ENCODE measurements at places on chromosomes 16 and 17.
A peak's percentile ranks its signal among the peaks of the same experiment; 100 is the strongest.

- DNase-seq, result peak; percentile 14
Measured at GRCh38 chr17:63881935-63882601, at the start of gene GH2. Gene GH2 (minus strand): TSS chr17:63881944. CDS start chr17:63881801, 143 bp downstream.

DNA sequence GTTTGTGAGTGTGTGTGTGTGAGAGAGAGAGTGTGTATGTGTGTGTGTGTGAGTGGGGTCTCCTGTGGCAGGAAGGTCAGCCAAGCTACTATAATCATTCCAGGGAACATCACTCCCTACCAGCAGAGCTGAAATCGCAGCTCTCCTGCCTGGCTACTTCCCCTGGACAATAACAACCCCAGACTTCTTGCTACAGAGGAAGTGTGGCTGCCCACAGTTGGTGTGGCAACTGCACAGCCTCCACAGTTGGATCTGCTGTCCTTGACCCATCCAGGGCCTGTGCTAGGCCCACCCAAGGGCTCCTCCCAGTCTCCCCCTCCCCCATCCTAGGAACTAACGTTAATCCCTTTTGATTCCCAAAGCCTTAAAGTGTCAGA is 1.5 kb downstream of the SLC13A5 start:
- DNase-seq, result no peak

DNA sequence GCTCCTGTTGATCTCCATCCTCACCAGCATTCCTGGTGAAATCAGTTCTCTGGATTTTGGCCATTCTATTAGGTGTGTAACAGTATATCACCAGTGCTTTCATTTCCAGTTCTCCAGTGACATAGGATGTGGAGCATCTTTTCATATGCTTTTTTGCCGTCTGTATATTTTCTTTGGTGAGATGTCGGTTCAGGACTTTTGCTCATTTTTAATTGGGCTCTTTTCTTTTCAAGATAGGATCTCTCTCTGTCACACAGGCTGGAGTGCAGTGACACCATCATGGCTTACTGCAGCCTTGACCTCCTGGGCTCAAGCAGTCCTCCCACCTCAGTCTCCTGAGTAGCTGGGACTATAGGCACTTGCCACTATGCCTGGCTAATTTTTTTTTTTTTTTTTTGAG is 74.2 kb downstream of the TANGO6 start:
- DNase-seq, result no peak

DNA sequence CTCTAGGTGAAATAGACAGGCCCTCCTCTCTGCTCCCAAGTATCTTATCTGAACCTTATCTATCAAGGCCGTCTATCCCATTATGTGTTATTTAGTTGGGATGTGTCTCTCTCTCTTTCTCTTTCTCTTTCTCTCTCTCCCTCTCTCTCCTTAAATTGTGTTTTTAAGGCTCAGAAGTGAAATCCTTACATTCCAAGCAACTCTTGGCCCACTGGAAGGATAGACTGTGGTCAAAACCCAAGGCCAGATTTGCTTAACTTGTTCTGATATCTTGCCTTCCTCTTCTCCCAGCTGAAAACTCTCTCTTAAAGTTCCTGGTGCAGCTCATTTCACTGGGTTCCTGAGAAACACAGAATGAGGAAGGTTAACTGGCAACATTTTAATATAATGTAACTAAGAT is 14.7 kb downstream of the CDRT4 start:
- DNase-seq, result no peak

GRCh38 chr17:17090642-17091103 is 48.4 kb downstream of the MPRIP start:
- no peak for DNase-seq

DNA sequence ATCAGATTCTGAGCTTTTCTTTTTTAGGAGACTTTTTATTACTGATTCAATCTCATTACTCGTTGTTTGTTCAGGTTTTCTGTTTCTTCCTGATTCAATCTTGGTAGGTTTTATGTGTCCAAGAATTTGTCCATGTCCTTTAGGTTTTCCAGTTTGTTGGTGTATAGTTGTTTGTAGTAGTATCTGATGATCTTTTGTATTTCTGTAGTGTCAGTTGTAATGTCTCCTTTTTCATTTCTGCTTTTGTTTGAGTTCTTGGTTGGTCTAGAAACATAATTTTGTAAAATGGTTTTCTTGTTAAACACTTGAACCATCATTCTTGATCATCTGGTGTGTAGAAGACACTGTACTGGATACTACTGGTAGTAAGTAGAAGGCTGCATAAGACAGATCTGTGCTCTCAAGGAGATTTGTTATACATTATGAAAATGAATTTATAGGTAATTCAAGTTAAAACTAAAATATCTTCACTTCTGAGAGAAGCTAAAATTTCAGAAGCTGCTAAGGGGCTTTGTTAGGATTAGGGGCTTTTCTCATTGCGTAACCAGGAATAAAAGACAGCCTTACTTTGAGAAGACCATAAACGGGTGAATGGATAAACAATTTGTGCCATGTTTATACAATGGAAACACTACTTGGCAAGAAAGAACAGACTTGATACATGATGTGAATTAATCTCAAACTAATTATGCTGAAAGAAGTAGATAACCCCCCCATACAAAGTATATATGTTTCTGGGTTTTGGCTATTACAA is 44.0 kb downstream of the NSRP1 start:
- DNase-seq, result no peak

DNA sequence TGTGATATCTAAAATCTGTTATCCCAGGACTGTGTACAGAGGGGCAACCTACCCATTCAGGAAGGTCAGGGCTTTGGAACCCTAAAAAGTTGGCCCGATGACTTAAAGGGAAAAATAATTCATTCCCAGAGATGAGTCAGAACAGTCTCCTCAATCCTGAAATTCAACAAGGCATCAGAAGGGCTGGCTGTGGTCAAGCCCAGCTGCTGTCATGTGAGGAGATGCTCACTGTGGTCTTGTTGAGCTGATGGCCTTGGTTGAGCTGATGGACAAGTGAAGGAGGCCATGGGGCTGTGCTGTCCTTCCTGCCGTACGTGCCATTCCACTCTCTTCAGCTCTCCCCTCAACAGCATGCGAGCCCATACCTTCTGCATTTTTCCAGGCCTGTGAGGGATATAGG is 20.9 kb upstream of the DRG2 start:
- DNase-seq, result no peak
